Skin of body (tissue), 3 donors: ENCODE measurements at places on chromosomes 6 and 20.
A peak's percentile ranks its signal among the peaks of the same experiment; 100 is the strongest.

GRCh38 chr6:4021854-4022695, 56.9 kb downstream of the FAM217A start:
- peak; percentile 66 for DNase-seq

DNA sequence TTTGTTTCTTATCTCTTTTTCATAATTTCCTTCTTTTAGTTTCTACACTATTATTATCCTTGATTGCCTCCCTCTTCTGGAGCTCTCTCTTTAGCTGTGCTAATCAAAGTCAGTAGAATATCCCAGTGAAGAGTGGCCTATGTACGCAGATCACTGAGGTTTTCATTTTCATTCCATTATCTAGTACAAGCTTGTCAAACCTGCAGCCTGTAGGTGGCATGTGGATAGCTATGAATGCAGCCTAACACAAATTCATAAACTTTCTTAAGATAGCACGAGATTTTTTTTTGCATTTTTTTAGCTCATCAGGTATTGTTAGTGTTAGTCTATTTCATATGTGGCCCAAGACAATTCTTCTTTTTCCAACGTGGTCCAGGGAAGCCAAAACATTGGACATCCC, 825.7 kb upstream of the MAP3K7 start:
- DNase-seq: no peak

DNA sequence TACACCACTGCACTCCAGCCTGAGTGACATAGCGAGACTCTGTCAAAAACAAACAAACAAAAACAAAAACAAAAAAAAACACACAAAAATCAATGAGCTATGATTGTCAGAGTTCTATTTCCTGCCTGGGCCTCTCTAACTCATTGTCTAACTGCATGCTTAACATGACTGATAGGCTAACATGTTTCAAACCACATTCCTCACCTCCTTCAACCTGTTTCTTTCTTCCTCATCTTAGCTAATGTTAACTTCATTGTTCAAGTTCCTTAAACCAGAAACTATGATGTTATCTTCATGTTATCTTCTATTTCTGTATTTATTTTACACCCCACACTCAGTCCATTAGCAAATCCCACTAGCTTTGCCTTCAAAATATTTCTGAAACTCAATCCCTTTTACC, 41.5 kb downstream of the BEND6 start:
- no peak for DNase-seq

DNA sequence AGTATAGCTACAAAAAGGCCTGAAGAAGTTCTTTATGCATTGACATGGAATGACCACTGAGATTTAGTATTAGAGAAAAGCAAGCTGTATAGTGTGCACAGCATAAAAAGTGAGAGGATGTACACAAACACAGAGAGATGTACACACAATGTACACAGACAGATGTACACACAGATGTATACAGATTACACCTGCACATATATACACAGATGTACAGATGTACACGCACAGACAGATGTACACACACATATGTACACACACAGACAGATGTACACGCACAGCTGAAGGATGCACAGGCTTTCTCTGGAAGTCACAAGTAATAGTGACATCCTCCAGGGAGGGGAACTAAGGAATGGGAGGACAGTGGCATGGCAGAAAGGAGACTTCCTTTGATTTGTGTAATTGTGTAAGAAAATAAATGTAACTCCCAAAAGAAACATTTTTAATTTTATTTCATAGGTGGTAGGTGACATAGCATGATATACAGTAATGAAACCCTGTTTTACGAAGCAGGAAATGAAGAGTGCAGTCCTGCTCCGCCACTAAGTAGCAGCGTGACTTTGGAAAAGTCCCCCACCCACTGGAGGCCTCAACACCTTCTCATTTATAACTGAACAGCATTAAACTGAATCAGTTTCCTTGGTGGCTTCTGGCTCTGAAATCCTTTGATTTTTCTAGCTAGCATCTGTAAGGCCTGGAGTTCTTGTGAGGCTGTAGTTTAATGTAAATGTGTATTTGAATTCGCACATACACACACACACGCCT, 14.1 kb downstream of the NFATC2 start:
- no peak for DNase-seq

DNA sequence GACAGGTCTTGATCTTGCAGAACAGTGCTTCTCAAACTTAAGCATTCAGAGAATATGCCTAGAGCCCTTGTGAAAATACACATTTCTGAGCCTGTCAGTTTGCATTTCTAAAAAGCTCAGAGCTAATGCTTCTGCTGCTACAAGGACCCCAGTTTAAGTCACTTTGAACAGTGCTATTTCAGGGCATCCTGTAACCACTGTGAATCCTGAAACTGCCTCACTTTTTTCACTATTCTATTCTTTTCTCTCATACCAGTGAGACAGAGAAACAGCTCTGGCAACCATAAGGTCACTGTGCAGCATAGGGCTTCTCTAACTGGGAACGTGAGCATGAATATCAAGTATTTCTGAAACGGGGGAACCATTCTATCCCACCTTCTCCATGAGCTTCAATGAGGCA, 51.2 kb downstream of the LGSN start:
- DNase-seq: no peak

GRCh38 chr6:134519465-134519864, 201.6 kb upstream of the SGK1 start:
- DNase-seq: no peak

- no peak for DNase-seq
These were observed 128.2 kb downstream of the FRK start for GRCh38 chr6:115932481-115932880.

DNA sequence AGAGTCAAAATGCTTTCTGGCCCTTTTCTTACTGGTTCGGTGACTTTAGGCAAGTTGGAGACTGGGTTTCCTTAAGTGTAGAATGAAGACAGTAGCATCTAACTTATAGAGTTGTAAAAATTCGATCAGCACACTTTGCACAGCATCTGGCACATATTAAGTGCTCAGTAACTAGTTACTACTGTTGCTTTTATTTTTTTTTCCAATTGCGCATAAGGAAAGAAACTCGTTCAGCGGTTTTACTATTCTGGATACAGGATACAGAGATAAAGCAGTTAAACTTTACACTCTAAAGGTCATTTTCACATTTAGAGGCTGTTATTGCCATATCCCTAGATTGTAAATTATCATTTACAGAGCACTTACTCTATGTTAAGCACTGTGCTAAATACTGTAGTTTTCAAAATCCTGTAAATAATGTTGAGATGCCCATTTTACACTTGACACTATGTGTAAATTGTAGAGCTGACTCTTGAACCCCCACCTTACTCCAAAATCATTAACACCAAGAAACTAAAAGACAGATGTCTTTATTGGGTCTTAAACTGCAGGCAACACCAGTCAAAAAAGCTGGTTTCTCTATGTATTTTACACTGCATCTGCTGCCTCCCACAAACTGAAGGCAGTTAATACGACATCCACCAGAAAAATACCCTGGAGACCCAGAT, 886 bp downstream of the ROMO1 start:
- no peak for DNase-seq

DNA sequence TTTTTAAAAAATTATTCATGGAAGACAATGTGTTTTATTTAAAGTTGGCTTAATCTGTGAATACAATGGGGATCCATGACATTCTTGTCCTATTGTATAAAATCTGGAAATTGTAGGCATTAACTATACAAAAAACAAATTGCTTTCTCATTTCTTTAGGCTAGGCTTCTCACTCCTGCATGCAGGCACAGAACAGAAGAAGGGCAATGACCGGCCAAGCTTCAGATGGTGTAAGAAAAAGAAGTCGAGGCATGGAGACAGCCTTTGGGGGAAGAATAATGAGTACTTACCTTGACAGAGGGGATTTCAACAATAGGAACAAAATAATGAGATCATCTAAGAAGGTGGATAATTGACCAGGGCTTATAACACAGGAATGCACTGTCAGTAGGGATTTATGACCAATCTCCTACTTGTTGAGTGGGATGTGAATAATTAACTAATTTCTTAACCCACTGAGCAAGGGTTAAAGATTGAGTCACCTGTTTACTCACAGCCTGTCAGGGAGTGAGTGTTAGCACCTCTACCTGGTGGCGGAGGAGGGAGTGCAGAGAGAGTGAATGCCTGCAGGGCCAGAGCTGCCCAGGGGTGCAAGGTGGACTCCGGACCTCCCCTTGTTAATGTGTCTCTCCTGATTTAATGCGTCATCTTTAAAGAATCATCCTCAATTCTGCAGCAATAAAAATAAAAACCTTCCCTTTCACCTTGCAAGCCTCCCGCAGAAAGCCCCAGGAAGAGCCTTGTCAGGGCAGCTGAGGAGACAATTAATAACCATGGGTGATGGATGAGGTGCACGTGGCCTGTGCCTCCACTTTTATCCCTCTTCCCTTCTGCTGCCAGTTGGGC, 3.9 kb downstream of the SLC22A2 start:
- DNase-seq: no peak
